Cortex of kidney (tissue), 1 donor: ENCODE measurements at places on chromosomes 3 and 15.

GRCh38 chr15:99057020-99057419 lies 47.9 kb upstream of the SYNM start:
- no peak for DNase-seq

- DNase-seq: no peak
Observed at GRCh38 chr3:134852893-134853351, 57.9 kb downstream of the EPHB1 start.

GRCh38 chr3:116864590-116864927 lies 155.0 kb downstream of the TUSC7 start:
- DNase-seq: no peak

GRCh38 chr3:159919873-159920272 lies 68.8 kb upstream of the IL12A start:
- DNase-seq: no peak

DNA sequence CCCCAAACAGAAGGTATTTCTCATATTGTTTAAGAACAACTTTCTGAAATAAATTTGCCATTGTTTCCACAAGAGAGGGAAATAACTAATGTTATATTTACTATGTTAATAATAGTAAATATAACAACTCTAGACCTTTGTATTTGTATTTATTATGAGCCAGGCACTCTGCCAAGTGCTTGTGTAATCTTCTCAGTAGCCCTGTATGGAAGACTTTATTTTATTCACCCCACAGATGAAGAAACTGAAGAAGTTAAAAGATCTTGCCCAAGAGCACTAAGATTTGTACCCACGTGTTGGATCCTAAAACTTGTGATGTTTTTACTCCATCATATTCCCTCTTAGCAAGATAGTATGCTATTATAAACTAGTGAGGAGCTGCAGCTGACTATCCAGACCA lies 12.0 kb upstream of the GNB4 start:
- no peak for DNase-seq

- DNase-seq: no peak
Observed at GRCh38 chr3:6088433-6088832, 772.5 kb upstream of the GRM7 start.

DNA sequence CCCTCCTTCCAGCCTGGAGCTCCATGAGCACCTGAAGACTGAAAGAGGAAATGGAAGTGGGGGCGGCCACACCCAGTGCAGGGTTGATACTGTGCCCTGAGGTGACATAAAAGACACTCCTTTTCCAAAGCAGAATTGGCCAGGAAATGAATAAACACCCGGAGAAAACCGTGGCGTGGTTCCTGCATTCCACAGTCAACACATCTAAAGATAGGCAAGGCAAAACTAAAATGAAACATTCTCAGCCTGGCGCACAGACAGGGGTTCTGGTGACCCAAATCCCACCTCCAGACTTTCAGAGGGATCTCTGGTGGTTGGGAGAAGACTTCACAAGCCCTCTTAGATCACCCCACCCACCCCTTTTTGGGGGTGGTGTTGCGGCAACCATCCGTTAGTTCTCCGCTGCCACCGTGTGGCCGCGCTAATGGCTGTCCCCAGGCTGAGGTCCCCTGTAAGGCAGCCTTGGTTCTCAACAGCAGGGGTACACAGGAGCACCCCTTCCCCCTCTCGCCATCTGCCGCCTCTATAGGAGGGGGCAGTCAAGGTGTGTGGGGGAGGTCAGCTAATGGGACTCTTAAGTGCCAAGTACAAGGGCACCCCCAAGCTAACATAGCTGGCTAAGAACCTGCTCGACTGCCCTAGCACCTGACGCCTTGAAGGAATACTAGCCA lies 2.5 kb upstream of the MST1R start:
- no peak for DNase-seq

DNA sequence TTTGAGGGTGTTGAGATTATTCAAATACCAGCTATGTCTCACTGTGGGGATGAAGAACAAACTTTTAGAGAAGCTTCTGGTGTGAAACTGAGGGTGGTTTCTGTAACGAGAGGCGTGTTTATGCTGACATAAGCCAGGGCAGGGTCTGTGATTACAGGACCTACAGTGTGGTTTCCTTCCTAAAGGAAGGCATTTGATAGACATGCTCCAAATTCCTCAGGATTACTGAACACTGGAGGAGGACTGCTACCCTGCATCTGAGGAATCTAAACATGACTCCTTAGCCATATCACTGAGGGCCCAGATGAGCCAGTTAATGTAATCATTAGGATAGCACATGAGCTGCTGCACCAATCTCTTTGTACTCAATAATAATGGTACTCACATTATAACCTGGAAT lies 328.4 kb upstream of the UMPS start:
- DNase-seq: no peak

DNA sequence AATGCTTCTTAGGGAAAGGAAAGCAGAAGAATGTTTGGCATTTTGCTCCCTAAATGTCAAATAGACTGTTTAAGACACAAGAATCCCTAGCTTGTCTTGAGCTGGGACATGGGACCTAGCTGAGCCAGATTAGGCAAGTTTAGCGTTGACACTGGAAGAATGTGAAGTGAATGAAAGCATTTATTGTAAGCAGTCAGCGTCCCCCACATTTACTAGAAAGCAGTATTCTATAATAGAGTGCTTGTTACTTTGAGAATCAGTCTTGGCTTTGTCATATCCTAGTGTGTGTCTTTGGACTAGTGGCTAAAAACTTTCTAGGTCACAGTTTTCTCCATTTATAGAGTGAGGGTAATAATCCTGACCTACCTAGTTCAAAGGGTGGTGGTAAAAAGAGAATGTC lies 161.6 kb downstream of the ADAMTSL3 start:
- no peak for DNase-seq

DNA sequence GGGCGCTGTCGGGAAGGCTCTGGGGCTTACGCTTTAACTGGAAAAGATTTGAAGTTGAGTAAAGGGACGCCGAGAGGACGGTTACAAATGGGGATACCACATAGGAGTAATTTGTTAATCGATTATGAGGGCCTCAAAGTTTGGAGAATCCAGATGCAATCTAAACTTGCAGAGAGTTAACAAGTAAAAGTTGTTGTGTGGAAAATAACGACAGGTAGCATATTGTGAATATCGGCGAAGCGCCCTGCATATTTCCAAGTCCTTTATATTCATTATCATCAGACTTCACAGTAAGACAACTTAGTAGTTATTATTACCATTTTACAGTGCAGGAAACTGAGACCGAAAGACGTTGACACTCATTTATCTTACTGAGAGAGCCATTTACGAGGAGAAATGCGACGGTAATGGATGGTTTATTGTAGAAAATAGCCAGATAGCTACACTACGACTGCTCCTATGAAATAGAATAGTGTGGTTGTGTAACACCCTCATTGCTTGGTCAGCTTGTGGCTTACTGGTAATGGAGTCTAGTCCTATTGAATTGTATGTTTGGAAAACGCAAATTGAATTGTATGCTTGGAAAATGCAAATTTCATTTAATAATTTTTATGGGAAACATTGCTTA lies 700 bp downstream of the MKRN2 start:
- no peak for DNase-seq

GRCh38 chr3:128496019-128496601 lies 3.1 kb upstream of the GATA2 start:
- no peak for DNase-seq

DNA sequence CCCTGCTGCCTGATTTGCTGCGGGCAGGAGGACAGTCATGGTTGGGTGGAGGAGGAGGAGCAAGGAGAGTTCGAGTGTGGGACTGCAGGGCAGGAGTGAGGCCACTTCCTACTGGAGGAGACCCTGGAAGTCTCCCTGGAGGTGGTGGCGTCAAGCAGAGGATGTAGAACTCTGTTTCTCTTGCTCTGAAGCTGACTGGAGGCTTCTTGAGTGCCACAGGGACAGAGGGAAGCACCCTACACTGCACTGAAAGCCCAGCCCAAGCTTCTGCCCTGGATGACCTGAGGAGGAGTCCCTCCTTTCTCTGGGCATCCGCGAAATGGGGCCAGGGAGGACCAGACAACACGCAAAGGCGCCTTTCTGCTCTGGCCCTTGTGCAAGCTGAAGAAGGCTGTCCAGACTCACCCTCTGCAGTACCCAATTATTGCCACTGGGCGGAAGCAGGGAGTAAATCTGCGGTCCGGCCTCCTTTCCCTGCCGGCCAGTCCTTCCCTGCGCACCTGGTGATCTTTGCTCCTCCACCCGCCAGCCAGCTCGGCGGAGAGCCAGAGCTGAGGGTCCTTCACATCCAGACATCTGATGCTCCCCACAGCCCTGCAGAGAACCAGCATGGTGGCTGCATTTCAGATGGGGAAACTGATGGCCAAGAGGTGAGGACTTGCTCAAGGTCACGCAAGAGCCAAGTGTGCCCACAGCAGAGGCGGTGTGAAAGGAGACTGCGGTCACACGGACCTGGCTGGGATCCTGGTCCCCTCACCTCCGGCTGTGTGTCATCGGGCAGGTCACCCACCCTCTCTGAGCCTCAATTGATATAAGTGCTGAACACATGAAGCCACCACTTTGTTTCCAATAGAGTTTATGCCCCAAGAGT lies 207.1 kb downstream of the TBC1D2B start:
- DNase-seq: no peak

DNA sequence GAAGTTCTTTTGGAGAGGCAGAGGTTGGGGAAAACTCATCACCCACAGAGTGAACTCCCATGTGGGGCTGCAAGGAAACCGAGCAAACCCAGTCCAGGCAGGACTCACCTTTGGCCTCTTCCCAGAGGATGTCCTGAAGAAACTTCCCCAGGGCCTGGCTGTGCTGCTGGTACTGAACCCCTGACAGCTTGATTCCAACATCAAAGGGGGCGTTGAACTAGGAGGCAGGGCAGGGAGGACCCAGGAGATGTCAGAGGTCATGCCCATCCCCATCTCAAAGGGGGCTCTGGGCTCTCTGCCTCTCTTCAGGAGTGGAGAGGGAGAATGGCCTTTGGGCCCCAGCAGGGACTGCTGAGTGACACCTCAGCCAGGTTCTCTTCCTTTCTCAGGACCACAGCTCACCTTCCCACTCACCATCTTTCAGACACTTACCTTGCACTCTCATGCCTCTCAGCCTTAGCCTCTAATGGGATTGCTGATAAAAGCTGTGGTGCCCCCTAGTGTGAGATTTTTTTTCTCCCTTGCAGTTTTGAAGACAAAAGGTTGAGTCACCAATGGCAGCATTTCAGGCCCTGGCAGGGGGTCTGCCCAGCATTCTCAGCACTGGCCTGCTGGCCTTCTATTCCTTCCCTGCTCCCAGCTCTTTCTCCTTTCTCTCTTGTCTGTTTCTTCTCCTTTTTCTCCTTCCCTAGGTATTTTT lies 6.0 kb downstream of the GHRL start:
- no peak for DNase-seq

DNA sequence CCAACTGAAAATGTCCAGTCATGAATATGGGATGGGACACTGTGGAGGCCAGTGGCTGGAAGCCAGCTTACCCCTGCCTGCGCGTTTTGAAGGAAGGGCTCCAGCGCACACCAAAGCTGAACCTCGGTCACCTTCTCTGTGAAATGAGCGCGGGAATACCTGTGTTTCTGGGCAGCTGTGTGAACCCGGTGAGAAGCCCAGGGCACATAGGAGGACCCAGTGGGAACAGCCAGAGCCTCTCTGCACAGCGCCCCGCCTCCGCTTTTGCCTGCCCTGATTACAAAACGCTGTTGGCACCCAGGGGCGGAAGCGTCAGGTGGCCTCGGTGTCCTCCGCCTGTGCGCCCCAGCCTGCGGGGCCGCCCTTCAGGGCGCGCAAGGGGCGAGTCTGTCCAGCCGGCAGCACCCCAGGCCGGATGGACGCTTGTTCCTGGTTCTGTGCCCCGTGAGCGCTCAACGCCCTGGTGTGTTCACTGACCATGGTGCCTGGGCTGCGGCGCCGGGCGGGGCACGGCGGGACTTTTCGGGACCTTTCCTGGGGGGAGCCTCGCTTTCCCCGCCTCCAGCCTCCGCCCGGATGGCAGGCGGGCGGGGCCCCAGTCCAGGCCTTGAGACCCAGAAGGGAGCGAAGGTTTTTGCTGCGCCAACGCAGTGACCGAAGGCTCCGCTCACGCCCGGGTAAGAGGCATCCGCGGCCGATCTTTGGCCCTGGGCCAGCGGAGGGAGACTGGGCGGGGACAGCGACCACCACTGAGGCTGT lies at the start of gene SQOR:
Gene SQOR, plus strand, starts transcription at position 598 of the 759 bp plus-strand sequence. CDS start 23,895 bp downstream, outside the sequence.
- DNase-seq: no peak

- DNase-seq: no peak
Observed at GRCh38 chr15:92521624-92522008, 127.9 kb downstream of the ST8SIA2 start.

DNA sequence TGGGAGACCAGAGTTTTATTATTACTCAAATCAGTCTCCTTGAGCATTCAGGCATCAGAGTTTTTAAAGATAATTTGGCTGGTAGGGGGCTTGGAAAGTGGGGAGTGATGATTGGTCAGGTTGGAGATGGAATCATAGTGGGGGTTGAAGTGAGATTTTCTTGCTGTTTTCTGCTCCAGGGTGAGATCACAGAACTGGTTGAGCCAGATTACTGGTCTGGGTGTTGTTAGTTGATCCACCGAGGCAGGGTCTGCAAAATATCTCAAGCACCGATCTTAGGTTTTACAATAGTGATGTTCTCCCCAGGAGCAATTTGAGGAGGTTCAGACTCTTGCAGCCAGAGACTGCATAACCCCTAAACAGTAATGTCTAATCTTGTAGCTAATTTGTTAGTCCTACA lies 141.0 kb downstream of the OTOL1 start:
- DNase-seq: no peak

- DNase-seq: no peak
Observed at GRCh38 chr15:39191871-39192291, 389.0 kb upstream of the THBS1 start.

- DNase-seq: no peak
Observed at GRCh38 chr3:61493339-61493738, 68.0 kb upstream of the PTPRG start.

DNA sequence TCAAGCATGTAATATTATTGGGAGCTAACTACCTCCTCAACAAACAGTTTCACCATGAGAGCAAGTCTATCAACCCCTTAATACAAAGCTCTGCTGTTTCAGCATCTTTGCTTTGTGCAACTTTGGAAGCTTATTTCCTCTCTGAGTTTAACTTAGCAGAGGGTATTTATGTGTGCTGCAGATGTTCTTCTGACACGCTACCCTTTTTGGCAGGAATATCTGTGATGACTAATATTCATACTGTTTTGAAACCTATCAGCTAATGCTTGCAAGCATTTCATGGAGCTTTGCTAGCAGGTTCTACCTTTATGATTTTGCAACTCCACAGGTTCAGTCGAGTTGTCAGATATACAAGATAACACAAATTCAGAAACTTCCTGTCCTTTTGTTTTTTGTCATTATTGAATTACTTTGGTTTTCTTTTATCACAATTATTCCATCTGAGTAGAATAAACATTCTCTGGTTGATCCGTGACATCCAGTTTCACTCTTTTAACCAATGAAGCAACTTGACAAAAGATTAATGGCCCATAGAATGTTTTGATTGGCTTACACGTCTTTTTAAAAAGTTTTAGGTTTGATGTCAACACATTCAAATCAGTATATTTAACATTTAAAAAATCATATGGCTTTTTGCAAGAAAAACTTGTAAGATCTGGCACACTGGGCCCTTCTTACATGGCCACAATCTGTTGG lies 1.7 kb upstream of the SLC9A9 start:
- DNase-seq: no peak

GRCh38 chr15:29345549-29346525 lies 76.2 kb upstream of the NSMCE3 start:
- DNase-seq: no peak

- DNase-seq: no peak
Observed at GRCh38 chr15:49421991-49422390, 1.1 kb upstream of the FGF7 start.

- DNase-seq: no peak
Observed at GRCh38 chr3:60399861-60400845, 851.1 kb downstream of the FHIT start.

GRCh38 chr3:140034058-140034457 lies 99.1 kb downstream of the CLSTN2 start:
- DNase-seq: no peak

GRCh38 chr3:152650177-152650576 lies 184.8 kb upstream of the P2RY1 start:
- DNase-seq: no peak
